ENCODE measurements at places on chromosomes 11 and 22. TPM values are rescaled to one million over a fixed set of nuclear protein-coding genes. Genes with fewer than 3 reads are reported as not detected.
A peak's percentile ranks its signal among the peaks of the same experiment; 100 is the strongest.

DNA sequence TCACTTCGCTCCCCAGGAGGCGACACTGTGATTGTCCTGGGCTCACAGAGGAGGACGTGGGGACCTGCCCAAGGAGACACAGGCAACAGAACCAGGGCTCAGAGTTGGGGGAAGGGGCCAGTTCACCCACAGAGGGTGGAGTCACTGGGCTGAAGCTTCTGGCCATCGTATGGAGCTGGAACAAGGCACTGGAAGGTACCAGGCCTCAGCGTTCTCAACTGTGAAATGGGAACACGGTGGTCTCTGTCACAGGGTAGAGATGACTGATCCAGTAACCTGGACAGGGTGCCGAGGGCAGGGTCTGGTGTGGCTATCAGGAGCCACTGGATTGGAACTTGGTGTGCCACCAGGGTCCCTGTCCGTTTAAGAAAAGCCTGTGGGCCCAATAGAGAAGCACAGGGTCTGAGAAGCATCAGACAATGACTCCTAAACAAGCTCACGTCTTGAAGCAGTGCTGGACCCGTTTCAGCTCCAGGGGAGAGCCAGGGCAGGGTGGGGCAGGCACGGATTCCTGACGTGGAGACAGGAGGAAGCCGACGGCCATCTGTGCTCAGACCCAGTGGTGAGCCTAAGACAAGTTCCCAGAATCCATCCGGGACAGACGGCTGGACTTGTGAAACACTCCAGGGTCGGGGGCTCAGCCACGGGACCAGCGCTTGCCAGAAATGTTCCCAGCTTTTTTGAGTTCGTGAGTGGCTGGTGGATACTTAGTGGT lies 25.0 kb upstream of the KCNQ1OT1 start:
- no peak for DNase-seq

DNA sequence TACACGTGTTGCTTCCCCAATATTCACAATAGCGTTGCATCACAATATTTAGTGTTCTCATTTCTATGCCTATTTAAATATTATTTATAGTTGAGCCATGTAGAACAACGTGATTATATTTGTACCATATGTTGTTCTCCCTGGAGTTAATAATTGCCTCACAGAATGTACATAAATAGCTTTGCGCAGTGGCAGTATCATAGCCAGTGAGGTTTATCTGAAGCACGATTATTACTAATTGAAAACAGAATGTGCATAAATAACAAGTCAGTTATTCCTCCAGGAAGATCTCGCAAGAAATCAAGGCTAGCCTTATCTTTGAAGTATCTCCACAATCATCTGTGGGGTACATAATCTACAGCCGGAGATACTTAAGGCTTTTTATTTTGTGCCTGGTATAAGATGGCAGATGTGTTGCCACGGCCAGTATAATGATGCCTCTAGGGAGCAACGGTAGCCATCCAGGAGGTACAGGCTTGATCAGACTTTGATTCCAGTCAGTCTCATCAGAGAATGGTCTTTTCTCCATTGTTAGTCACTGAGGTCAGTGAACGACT lies 197.5 kb downstream of the MSANTD4 start:
- no peak for DNase-seq

- DNase-seq = no peak
Observed at GRCh38 chr11:18792827-18793226, 1.2 kb upstream of the PTPN5 start.

Gene RPS3
- total RNA-seq = 2,122 TPM

DNA sequence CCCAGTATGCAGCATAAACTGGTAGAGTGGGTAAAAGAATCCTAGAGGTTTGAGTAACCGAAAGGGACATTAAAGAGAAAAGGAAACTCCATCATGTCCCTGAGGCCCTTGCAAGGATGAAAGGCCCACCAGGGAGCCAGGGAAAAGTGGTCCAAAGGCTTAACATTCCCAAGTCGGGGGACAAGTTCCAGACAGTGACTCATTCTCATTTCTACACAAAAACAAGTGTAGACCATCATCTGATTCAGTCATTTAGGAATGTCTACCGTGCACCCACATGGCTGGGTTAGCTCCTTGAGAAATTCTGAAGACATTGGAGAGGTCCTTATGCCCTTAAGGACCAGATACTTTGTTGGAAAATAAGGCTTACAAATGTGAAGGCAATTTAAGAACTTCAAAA lies 4.8 kb upstream of the NOX4 start:
- DNase-seq = no peak

GRCh38 chr22:26442086-26442756 lies 13.2 kb downstream of the ASPHD2 start:
- no peak for DNase-seq

Gene EFEMP2
- total RNA-seq = 67.0 TPM

DNA sequence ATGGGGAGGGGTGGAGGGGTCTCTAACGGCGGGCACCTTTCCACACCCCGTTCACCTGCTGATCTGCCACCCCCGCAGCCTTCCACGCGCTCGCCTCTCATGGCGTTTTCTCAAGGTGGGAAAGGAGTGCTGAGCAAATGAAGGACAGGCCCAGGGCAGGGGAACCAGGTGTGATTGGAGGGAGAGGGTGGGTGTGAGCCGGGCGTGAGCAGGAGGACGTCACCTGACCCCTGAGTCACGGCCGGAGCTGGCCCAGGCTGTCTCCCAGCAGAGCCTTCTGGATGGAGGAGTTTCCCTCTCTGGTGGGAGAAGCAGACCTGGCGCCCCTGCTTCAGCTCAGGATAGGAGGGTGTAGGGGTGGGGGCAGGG lies 14.0 kb upstream of the ARHGAP8 start:
- peak; percentile 69 for DNase-seq

Gene SLC17A6
- not detected for total RNA-seq

GRCh38 chr22:37119872-37120271 lies 10.4 kb upstream of the TMPRSS6 start:
- no peak for DNase-seq

Gene IRAG1
- total RNA-seq = 15.4 TPM

DNA sequence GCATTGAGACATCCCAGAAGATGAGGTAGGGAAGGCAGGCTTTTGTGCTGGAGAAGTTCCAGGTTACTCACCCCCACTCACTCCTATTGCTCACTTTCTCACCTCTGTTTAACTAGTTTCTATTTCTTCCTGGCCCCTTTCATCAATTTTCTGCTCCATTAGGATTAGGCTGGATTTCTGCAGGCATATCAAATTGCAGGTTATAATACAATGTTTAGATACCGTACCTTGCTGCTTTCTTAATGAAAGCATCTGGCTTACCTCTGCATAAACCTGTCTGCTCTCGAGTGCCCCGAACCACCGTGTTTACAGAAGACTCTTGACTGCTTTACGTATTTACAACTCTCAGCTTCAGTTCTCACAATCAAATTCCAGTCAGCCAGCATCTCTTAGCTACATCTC lies 173.7 kb downstream of the ADAMTS15 start:
- DNase-seq = no peak

DNA sequence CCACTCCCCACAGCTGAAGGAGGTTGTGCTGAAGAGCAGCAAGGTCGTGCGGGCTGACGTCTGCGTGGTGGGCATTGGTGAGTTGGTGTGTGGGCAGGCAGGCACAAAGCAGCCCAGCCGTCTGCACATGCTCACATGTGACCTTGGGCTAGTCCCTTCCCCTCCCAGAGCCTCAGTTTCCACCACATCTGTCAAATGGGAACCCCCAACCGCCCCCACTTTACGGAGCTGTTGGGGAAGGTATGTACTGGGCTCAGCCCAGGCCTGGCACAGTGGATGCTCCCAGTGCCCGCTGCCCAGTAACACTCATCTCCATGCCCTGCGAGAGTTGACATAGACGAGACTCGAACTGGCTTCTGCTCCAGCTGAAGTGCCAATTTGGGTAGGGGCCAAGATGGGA lies 5.1 kb upstream of the LZTR1 start:
- no peak for DNase-seq

- DNase-seq = no peak
Observed at GRCh38 chr11:91041626-91042025, 818.8 kb upstream of the CHORDC1 start.

Gene ABCC8
- 2.2 TPM for total RNA-seq

DNA sequence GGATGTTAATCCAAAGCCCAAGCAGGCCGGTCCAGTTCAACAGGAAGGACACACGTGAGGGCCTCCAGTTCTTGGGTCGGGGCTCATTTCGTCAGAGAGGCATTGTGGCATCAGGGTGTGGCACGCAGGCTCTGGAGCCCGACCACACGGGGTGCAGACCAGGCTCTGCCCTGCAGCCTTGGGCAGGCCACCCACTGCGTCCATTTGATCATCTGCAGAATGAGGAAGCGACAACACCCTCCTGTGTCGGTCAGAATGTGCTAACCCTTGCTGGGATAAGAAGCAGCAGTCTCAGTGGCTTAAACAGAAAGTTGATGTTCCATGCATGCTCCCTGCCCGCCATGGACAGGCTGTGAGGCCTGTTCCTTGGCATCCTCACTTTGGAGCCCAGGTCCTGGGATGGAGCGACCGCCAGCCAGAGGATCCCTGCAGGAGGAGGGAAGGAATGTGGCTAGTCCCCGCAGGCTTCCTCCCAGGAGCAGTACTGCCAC lies 10.8 kb downstream of the RIBC2 start:
- no peak for DNase-seq

Gene C11orf91
- total RNA-seq = 0.58 TPM

Gene OR10A4
- total RNA-seq = not detected

DNA sequence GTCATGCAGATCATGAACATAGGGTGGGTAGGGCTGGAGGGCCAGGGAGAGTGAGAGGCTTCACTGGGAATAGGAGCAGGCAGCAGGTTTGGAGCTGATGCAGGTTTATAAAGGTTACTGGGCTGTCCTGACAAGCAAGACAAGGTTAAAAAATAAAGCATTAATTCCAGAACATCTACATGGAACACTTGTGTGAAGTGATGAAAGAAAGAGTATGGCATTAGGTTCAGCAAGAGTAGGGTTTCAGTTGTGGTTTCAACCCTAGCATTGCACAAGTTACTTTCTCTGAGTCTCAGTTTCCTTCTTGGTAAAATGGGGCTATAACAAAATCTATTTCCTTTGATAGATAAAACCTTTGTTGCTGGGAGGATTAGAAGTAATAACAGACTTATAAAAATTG lies 114.6 kb upstream of the SESN3 start:
- no peak for DNase-seq

Gene FJX1
- total RNA-seq = 0.84 TPM

DNA sequence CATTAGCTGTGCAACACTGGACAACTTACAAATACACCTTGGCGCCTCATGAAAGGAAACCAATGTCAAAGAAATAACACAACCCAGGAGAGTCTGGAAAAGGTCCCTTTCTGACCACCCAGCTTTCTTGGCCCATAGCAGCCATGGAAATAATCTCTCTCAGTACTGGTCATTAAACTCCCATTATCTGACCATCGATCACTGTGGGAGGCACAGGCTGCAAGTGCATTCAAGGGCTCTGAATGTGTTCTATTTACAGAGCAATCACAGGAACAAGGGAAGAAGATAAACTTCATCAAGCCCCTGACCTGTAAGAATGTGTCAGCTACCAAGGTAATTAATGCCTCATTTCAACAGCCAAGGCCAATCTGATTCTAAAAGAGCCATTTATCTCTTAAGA lies 40.1 kb downstream of the CTSC start:
- no peak for DNase-seq

- no peak for DNase-seq
Observed at GRCh38 chr22:45686004-45686403, 14.4 kb downstream of the ATXN10 start.

Gene ARHGAP8
- total RNA-seq = 25.0 TPM

Gene CRYBB2
- total RNA-seq = not detected

Gene OR5B21
- total RNA-seq = not detected

- DNase-seq = no peak
Observed at GRCh38 chr11:123196060-123196714, 1.1 kb upstream of the CLMP start.

Gene DTX4
- 53.8 TPM for total RNA-seq

DNA sequence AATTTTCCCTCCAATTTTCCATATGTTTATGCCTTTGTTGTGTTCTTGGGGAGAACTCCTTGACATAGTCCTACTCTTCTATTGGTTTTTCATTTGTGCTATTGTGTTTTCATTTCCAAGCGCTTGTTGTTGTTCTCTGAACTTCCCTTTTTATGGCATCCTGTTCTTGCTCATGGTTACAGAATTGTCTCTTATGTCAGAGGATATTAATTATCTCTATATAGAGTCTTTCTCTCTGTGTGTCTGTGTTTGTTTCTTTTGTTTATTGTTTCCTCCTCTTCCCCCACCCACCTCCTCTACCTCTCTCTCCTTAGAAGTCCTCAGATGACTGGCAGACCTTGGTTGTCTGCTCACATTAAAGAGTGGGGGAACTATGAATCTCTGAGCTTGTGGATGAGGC lies 69.9 kb downstream of the HORMAD2 start:
- DNase-seq = no peak

GRCh38 chr22:40499209-40499623 lies 128.8 kb downstream of the SGSM3 start:
- DNase-seq = no peak

GRCh38 chr11:86720546-86720945 lies 48.1 kb upstream of the ME3 start:
- no peak for DNase-seq

Gene CD3E
- 9.7 TPM for total RNA-seq

GRCh38 chr11:76627606-76628005 lies 42.9 kb downstream of the LRRC32 start:
- no peak for DNase-seq
